ENCODE measurements at places on chromosomes 7 and 10.

DNA sequence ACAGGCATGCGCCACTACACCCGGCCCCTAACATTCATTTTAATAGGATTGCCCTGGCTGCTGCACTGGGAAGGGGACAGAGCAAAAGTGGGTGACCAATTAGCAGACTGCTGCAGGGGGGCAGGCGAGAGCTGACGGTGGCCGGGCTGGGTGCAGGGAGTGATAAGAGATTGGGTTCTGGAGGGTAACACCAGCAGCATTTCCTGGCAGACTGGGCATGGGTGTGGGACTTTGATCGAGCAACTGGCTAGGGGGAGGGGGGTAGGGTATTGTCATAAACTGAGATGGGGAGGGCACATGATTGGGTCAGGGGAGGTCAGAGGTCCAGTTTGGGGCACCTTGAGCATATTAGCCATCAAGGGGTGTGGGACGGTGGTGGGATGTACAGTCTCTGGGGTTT lies 20.2 kb upstream of the AMZ1 start:
- DNase-seq: no peak

- peak; percentile 70 for DNase-seq
Observed at GRCh38 chr10:88386204-88386788, 196.8 kb downstream of the RNLS start.

GRCh38 chr10:114995468-114996247 lies 57.7 kb downstream of the TRUB1 start:
- DNase-seq: peak; percentile 77

- no peak for DNase-seq
Observed at GRCh38 chr10:122331615-122332446, 42.7 kb upstream of the PLEKHA1 start.
